Effector memory CD8-positive, alpha-beta T cell (primary cell): ENCODE measurements at places on chromosomes 16 and 17.

GRCh38 chr17:57919918-57920317 is 35.3 kb downstream of the CUEDC1 start:
- no peak for DNase-seq

- no peak for DNase-seq
Measured at GRCh38 chr16:3281222-3281820, 2.0 kb upstream of the ZNF263 start.

- no peak for DNase-seq
Measured at GRCh38 chr17:31453896-31454295, 62.4 kb downstream of the RAB11FIP4 start.

DNA sequence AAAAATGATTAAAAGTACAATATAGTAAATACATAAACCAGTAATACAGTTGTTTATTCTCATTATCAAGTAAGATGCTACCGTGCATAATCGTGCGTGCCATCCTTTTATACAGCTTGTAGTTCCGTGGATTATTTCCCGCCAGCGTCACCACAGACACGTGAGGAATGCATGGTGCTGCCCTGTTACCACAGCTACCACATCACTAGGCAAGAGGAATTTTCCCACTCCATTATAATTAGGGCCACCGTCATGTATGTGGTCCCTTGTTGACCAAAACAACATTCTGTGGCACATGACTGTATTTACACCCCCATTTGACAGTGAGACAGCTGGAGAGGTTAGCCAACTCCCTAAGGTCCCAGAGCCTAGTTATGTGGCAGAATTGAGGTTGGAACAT is 30.5 kb upstream of the LGALS9 start:
- no peak for DNase-seq

DNA sequence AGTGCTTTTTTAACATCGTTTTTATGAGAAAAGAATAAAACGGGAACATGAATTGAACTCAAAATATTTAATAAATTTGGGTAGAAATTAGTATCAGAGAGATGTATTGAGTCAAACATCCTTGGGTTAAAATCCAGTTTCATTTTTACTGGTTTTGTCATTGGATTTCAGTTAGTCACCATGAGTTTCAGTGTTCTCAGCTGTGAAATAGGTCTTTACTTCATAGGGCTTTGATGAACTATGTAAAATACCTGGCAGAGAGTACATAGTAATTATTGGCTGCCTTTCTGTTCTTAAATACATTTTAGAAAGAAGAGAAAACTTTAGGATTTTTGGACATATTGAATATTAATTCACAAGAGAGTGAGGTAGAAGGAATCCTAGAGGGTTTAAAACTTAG is 105.8 kb downstream of the TANC2 start:
- DNase-seq: no peak

DNA sequence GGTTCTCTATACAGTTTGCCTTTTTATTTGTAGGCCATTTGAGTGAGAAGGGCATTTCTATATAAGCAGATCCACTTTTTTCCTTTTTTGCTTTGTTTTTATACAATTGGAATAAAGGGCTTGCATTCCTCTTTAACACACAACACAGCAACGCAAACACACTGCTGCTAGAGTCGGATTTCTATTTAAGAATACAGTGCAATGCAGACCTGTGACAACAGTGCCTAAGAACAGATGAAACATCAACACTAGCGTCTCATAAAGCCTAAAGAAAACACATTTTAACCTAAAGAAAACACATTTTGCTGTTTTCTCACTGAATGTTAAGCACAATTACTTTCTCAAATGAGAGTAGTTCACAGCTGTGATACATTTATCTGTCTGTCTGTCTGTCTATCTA is 1141.1 kb downstream of the CDH11 start:
- no peak for DNase-seq

DNA sequence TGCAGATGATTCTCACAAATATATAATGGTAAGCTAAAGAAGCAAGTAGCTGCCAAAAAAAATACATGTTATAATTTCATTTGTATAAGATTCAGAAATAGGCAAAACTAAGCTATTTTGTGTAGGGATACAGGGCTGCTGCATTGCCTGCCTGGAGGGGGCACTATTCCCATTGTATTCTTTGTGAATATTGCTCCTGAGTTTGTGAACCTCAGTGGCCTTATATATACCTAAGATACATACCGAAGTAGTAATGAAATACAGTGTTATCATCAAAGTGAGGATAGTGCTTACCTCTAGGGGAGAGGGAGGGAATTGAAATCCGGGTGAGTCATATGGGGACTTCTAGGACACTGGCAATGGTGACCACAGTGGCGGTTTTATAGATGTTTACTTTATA is 53.5 kb downstream of the C17orf58 start:
- DNase-seq: no peak

- DNase-seq: no peak
Measured at GRCh38 chr16:47905771-47906170, 250.0 kb downstream of the ABCC12 start.

DNA sequence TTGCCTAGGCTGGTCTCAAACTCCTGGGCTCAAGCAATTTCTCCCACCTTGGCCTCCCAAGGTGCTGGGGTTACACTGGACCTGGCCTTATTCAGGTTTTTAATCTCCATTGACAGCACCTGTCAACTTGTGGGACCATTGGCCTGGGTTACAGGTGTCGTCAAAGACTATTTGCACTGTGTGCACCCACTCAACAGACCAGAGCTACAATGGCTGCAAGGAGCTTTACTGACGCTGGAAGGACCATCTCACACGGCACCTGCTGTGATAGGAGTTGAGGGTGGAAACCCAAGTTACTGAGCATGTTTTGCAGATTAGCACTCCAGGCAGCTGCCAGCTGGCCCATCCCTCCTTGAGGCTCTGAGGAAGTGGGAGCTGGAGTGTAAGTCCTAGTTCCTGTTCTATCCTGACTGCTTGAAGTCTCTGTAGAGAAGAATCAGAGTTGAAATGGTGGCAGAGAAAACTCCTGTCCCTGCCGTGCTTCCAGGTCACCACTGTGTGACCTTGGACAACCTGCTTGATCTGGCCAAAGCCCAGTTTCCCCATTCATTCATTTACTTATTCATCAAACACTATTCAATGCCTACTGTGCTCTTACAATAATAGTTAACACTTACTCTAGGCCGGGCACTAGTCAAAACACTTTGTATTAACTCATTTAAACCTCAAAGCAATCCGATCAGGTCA is 42.4 kb upstream of the LONP2 start:
- no peak for DNase-seq

- DNase-seq: no peak
Measured at GRCh38 chr17:74497471-74497870, 31.0 kb downstream of the CD300A start.

DNA sequence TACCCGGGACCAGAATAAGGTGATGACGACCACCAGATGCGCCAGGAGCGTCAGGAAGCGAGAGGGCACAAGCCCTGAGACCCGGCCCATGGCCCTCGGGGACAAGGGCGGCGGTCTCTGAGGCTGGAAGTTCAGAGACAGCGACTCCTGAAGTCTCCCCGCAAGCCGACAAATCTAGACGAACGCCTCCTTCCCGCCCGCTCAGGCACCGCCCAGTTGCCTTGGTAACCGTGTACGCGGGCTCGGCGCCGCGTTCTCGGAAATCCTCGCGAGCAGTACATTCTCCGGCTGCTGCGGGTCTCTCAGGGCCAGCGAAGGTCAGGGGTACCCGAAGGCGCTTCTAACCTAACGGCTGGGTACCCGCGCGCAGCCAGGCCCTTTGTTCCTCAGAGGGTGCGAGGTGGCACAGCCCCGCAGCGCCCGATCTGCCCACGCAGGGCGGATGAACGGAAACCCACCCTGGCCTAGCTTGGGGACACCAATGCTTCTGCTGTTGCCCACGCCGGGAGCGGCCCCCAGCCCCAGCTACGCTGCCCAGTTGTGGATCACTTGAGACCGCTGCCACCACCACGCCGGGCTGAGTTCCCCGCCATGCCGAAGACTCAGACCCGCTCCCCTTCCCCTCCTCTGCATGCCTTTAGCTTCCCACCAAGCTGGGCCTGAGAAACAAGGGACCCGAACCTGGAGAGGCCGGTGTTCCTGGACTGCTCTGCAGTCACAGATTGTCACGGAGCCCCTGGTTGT is at the start of gene TMEM107:
Gene TMEM107, minus strand, starts transcription at position 184 of the 744 bp plus-strand sequence. Its CDS starts 94 bp downstream, at position 90.
- peak; percentile 81 for DNase-seq

DNA sequence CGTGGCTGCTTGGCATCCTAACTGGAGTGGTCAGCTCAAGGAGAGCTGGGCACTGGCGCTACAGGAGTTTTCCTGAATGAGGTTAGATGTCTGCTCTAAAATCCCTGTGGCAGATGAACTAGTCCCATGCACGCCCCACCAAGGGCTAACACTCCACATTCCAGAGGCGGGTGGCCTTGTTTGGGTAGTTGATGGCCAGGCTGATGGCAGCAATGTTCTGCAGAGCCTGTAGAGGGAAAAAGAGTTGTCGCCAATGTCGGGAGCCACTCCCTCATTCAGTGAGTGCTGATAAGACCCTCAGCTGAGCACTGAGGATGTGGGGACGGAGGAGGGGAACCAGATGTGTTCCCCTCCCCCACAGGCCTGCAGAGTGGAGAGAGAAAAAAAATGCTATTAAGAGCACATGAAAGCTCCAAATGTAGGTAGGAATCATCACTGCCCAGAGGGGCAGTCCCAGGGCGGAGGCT is 42.5 kb upstream of the ATP2A3 start:
- DNase-seq: no peak
